HCT116 (cell line): ENCODE measurements at places on chromosomes 13 and 19. TPM values are rescaled to one million over a fixed set of nuclear protein-coding genes. Genes with fewer than 3 reads are reported as not detected.

The PEG3 gene
- total RNA-seq: 0.34 TPM

The NLRP11 gene
- 0.86 TPM for total RNA-seq

The MTRF1 gene
- 11.4 TPM for total RNA-seq

The ACOD1 gene
- not detected for total RNA-seq
